EH (cell line): ENCODE measurements at places on chromosomes 12 and 14.

DNA sequence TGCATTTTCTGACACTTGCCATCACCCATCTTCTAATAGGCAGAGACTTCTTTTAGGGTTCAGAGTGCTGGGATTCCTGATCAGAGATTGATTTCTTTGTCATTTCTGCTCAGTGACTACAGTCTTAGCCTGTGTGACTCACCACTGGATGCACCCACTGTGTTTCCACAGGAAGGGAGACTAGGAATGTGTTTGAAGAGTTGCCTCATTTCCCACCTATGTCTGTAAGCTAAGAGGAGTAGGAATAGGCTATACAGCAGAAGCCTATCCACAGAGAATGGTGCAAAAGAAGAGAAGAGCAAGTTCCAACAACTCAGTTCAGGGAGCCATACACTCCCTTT, 60.2 kb upstream of the ACTN1 start:
- DNase-seq = peak; percentile 81

GRCh38 chr12:42525444-42525843, 64.1 kb downstream of the PRICKLE1 start:
- DNase-seq = no peak

DNA sequence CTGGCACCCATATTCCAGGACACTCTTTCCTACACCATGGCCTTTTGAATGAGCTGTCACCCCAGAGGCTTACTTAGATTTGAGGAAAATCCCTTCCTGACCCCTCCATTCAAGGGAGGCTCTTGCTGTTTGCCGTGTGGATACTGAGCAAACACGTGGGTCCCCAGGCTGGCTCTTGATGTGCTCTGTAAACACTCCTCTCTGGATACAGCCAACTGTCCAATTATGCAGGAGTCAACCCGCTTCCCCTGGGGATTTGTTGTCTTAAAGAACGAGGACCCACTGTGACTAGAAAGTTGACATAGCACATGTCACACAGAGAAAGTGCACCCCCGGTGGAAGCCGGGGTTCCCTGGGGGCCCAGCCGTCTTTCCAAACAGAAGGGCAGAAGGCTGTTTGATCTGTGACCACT, 75.8 kb upstream of the CEP83 start:
- no peak for DNase-seq

GRCh38 chr12:49974231-49974675, 1.5 kb downstream of the AQP6 start:
- peak; percentile 71 for DNase-seq

- no peak for DNase-seq
Measured at GRCh38 chr12:31820832-31821231, 92.0 kb upstream of the AMN1 start.
